ENCODE measurements at places on chromosomes 6 and 20.

DNA sequence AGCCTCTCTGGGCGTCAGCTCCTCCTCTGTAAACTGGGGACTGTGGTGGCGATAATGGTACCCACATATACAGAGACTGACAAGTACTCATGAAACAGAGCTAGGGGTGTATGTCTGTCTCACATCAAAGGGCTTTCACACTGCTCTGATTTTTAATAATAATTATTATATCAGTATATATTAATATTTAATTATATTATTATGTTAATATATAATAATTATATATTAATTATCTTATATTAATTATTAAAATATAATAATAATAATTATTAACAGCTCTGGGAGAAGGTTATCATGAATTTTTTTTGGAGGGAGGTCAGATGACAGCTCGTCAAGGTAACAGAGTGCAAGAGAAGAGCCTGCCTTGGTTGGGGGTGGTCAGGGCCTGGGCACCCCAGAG lies 173.6 kb downstream of the NRN1 start:
- DNase-seq, result no peak

DNA sequence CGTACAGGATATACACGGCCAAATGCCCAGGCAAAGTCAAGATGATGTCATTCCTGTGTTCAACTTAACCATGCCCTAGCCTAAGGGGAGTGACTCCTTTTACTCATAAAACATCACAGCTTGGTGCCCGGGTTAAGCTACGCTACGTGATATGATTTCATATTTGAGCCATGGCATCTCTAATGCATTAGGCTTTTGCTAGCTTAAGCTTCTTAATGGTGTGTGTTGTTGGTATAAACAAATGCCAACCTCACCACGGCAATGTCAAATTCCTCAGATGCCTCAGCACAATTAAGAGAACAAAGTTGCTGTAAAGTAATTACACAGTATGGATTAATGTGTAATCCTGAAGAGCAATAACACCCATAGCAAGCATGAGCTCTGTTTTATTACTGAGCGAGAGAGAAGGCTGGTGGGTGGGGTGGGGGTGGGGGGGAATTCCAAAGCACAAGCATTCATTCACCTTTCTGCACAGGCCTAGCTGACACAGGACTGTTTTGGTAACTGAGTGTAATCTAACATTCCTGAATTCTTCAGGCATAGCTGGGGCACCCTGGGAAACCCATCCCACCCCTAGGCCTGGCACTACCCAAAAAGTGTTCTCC lies 44.7 kb upstream of the CNKSR3 start:
- no peak for DNase-seq

- DNase-seq, result no peak
Observed at GRCh38 chr6:3328145-3328544, 69.4 kb downstream of the PSMG4 start.

DNA sequence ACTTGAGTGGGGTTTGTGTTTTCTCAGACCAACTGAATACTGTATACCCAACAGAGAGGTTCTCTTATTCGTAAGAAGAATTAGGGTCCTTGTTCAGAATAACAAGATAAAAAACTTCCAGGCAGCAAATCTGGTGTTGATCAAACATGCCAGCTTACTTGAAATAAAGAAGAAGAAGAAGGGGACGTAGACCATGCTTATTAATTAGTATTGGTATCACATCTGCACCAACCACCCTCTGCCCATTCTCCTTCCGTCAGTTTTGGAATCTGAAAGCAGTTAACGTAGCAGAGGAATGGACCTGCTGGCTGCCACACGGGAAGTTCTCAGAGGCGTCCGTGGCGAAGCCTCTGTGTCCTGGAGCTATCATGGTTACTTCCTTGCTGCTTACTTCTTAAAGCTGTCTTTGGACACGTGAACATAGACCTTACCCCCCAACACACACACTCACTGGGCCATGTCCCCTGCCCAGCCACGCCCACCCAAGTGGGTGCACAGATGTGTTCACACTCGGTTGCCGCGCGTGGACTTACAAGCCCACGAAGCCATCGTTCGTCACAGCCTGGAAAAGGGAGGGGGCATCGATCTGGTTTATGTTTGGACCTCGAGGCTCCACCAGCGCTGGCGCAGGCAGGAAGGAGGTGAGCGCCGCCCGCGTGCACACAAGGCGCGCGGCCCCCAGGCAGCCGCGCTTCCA lies 4.1 kb upstream of the DLL1 start:
- no peak for DNase-seq

DNA sequence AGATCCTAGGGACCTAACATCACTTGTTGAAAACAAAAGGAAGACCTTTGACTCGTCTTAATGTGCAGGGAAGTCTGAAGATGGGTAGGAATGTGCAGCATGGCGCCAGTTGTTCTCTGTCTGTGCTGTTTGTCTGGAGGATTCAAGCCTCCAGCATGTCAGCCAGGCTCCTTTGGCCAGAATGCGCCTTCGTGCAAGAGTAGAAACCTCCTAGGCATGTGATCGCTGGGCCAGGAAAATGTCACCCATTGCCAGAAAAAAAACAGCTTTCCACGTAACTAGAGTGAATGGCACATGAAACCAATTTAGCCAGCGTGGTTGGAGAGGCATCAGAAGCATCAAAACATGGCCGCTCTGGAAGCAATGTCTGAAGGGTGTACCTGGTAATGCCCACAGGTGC lies 132.7 kb downstream of the EDN1 start:
- DNase-seq, result no peak

DNA sequence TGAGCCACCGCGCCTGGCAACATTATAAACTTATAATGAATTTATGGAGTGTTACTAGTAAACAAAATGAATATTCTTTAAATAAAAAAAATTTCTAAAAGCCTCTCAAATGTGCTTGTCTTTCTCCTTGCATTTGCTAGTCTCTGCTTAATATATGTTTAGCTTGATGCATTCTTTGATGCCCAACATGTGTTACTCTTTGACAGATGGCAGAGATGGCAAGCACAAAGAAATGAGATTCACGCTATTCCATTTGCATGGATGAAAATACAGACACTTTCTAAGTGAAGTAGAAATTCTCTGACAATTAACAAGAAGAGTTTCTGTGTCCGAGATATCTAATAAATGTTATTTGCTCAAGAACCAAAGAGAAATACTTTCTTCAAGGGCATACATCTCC lies 30.1 kb downstream of the DCDC2 start:
- DNase-seq, result no peak

DNA sequence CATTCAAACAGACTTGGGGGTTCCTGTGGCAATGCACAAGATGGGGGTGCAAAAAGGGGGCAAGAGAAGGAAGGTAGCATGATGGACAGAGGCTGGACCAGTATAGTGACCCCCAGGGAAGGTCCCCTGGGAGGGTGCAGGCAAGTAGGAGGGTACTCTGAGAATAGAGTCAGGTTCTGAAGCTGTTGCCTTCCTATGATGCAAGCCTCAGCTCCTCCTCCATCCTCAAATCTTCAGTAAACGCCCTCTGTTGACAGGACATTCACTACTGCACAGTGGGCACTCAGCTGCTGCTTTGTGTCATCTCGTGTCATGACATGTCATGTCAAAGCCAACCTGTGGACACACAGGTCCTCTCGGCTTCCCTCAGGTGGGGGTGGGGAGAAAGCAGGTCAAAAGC lies 5.8 kb upstream of the SDCBP2 start:
- peak; percentile 42 for DNase-seq

DNA sequence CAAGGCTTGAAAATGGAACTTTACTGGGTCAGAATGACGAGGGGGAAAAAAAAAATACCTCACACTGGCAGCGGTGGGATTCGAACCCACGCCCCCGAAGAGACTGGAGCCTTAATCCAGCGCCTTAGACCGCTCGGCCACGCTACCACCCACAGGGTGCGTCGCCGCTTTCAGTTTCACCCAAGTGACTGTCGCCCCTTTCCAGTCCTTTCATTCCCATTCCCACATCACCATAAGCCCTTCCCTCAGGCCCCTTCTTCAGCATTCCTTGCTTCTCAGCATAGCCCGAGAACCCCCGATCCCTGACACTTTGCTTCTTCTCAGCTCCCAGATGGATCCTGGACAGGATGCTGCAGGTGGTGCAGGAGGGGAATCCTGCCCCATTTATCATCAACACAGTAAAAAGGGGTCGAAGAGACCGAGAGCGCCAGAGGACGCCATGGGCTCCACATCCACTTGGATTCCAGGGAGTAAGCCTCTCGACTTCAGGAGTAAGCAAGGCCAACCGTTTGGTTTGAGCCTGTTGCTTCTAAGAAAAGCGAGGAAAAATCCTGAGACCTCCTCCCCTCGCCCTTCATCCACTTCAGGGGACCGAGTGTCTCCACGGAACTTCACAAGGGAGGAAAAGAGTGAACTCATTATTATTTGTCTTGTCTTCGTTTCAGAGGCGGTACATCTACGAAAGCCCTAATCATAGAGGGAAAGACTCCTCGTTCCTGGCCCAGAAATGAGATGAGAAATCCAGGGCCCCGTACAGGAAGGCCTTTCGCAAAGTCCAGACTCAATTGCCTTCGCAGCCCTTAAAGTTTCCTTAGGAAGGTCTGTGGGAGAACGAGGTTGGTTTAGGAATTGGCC lies 20.0 kb upstream of the TRIM27 start:
- peak; percentile 65 for DNase-seq

GRCh38 chr20:32893263-32894025 lies 34.7 kb downstream of the EFCAB8 start:
- DNase-seq, result no peak

- DNase-seq, result no peak
Observed at GRCh38 chr6:43914272-43915147, 144.5 kb downstream of the VEGFA start.

DNA sequence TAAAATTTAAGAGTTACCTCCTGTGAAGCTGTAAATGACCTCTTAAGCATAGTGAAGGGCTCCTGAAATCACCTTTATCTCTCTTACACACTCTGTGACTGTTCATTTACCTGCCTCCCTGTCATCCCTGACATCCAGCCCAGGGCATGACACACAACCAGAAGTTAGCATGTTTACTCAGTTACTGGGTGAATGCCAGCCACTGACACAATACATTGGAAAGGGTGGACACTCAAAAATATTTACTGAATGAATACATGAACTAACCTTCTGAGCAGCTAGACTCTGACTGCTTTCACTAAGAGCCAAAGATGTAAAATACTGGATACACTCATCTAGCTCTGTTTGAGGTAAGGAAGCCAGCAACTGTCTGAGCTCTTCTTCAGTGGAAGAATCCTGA lies 25.3 kb downstream of the SERAC1 start:
- no peak for DNase-seq

DNA sequence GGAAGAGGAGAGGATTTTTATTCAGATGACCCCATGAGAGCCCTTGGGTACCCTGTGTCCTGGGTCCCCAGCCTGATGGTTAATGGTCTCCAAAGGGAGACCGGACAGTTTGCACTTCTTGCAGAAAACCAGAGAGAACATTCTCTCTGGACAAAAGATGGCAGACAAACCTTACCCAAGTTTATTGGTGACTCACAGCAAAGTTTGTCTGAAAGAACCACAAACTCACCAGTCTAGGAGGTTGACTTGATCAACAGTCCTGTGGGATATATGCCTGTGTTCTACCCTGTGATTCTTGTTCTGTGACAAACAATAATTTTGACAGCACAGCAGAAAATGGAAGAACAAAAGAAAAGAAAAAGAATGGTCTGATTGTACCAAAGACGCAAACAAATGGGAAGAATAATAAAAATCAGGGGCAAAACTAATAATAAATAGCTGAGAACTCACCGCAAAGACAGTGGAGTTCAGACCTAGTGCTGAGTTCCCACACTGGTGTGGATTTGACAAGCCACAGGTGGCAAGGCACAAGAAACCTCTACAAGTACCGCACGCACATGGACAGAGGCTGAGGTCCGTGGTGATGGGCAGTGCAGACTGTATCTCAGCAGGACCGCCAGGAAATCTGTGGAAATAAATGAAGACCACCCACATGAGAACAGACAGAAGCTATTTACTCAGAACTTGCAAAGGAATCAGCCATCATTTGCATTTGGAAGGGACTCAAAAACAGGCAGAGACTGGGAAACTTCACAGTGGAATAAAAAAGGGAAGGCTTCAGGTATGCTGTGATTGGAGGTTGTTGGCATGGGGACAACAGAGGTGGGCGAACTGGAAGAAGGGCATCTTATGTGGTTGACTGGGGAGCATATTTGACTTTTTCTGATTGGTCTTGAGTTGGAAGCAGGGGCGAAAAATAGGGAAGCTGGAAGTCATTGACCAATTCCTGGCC lies 246.3 kb upstream of the RNF24 start:
- DNase-seq, result no peak

DNA sequence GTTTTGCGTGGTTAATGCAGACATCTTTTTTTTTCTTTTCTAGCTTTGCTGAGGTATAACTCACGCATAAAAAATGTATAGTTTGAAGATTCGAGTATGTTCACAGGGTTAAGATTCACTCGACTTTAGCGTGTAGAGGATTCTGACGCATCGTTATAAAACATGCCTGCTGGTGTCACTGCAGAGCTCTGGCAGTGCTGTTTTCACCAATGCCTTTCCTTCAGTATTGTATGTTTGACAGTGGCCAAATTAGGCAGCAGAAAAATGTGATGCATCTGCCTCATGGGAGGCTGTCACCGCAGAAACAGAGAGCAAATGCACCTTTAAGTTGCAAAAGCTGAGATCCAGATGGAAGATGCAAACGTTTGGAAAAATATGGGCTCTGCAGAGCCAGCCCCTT lies 18.0 kb upstream of the SIRPB2 start:
- DNase-seq, result no peak

- no peak for DNase-seq
Observed at GRCh38 chr6:75438013-75438431, 55.6 kb downstream of the FILIP1 start.

DNA sequence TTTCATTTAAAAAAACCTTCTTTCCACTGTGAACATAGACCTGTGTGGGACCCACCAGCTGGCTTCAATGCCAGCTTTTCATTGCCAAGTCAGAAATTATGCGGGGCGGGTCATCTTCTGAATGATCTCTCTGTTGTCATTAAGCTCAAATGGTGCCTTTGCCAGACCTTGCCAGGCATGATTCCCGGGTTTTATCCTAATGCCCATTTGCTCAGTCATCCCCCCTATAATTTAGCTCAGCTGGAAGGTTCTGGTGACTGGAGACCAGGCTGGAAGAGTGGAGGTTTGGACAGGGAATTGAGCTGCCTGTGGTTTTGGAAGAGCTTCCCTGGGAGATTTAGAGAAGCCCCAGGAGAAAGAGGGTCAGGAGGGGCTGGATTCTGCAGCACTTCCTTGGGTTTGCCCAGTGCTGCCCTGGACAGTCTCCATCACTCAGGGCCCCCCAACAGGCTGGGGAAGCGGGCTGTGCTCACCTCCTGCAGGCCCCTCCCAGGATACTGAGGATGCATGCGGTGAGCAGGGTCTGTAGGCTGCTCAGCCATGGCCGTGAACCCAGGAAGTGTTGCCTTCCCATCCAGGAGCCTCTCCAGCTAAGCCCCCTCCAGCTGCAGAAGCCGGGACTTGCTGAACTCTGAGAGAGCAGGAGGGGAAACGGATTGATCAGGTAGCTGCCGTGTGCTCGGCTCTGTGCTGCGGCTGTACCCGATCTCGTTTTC lies 273.0 kb downstream of the CDH4 start:
- DNase-seq, result no peak

DNA sequence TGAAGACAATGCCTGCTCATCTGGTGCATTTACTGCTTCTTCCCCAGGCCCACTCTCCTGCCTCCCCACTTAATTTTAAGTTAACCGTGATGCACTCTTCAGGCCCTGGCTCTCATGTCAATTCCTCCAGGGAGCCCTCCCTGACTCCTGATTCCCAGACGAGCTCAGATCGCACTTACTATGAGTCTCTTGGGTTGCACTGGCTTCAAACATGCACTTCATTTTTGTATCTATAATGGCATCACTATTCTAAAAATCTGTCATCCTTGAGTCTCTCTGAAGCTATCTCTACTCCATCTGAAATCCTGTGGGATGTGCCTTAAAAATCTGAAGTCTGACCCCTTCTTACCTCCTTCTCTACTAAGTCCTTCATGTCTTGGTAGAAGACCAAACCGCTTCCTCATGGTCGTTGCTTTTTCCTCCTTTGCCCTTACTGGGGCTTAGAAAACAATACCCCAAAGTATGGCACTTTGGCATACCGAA lies 24.7 kb downstream of the COX4I2 start:
- no peak for DNase-seq
